ENCODE measurements at places on chromosomes 5 and 9.

DNA sequence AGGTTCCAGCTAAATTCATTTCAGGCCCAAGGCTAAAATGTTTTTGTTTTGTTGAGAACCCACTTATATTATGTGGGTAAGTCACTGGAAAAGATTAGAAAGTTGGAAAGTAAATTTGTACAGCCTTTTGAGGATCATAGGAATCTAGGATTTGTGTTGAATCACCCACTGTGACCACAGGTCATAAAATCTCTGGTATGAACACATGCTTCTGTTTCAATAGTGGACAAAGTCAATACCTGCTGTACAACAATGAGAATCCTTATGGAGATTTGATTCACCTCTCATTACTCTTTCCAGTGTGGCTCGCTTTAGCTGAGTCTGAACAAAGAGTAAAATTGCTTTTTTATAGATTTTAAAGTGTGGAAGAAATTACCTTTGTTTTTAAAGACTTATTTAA lies 369.5 kb downstream of the TMEM167A start:
- DNase-seq, result no peak

DNA sequence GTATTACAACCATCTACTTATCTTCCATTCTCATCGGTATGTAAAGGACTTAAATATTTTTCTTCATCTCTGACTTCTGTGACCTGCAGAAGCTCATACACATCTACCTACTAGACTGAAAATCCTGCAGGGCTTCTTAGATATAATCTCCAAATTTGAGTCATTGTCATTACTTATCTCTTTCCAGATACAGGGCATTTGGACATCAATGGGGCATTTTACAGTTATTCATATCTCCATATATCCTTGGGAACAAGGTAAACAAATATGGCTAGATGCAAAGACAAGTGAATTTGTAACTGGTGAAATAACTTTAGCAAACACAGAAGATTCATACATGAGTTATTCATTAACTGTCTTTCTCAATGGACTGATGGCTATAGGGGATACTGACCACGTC lies 37.7 kb upstream of the IL7R start:
- no peak for DNase-seq

DNA sequence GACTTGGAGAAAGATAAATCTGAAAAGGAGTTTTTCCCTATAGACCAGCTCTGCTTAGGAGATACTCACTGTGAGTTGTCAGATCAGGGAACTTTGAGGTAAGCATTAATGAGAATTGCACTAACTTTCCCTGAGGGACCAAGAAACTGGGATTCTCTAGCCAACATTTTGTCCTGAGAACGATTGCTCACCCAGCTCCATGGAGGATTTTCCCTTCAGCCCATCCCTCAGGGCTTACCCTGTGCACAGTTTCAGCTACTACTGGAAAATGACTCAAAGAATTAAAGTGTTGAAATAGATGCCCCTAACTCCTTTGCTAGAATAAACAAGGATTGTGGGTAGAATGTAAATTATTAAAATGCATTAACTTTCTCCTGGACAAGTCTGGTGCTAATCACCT lies 237.2 kb upstream of the IL12B start:
- no peak for DNase-seq

DNA sequence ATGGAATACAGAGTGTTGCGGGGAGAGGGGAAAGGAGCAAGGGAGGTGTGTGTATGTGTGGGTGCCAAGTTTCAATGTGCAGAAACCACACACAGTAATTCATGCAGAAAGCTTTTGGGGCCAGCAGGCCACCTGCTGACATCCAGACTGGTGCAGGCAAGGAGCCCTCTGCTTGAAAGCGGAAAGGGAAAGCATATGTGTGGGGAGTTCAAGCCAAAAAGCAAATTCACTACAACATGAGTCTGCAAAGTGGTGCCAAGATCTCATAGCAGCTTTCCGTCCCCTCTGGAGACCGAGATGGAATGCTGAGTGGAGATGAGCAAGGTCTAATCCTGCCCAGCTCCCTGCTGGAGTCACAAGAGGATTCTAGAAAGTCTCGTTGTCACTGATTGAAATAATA lies 159.7 kb upstream of the VLDLR start:
- DNase-seq, result no peak

GRCh38 chr5:59034498-59035186 lies 451.8 kb downstream of the RAB3C start:
- DNase-seq, result no peak

- DNase-seq, result no peak
Observed at GRCh38 chr5:74126294-74126693, 500.3 kb downstream of the ARHGEF28 start.
